ENCODE measurements at places on chromosomes 13 and 19. TPM values are rescaled to one million over a fixed set of nuclear protein-coding genes. Genes with fewer than 3 reads are reported as not detected.

PSG11 gene
- not detected for total RNA-seq

OR7D2 gene
- total RNA-seq: not detected

CEACAM16 gene
- not detected for total RNA-seq

KCTD12 gene
- total RNA-seq: 211 TPM

Measured in cerebellum (tissue), 4 donors.